ENCODE measurements at places on chromosomes 2 and 18. TPM values are rescaled to one million over a fixed set of nuclear protein-coding genes. Genes with fewer than 3 reads are reported as not detected.

DNA sequence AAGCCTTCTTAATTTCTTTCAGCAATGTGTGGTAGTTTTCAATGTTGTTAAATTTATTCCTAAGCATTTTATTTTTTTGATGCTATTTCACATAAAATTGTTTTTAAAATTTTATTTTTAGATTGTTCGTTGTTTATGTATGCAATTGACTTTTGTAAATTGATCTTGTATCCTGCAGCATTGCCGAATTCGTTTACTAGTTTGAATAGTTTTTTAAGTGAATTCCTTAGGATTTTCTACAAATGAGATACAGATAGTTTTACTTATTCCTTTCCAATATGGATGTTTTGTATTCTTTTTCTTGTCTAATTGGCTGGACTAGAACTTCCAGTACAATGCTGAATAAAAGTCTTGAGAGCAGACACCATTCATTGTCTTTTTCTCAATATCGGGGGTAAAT, 55.6 kb downstream of the QPCT start:
- no peak for DNase-seq

Gene MARCHF4
- 0.01 TPM for polyA plus RNA-seq

Gene MC5R
- polyA plus RNA-seq: not detected

Gene RIT2
- polyA plus RNA-seq: not detected

- DNase-seq: peak; percentile 95
Measured at GRCh38 chr2:234290671-234291070, 206.2 kb downstream of the ARL4C start.
